Spleen (tissue), 13 donors: ENCODE measurements at places on chromosomes 7 and 10. TPM values are rescaled to one million over a fixed set of nuclear protein-coding genes. Genes with fewer than 3 reads are reported as not detected.

APBB1IP gene
- 24.9 TPM for polyA plus RNA-seq

ZC3HAV1L gene
- 0.93 TPM for polyA plus RNA-seq

CDC14C gene
- polyA plus RNA-seq: not detected

COBL gene
- 0.80 TPM for polyA plus RNA-seq

PHYHIPL gene
- 0.03 TPM for polyA plus RNA-seq

AGMO gene
- 0.03 TPM for polyA plus RNA-seq

- no peak for DNase-seq
- no peaks in the 10 kb centered on the region for H3K36me3 ChIP-seq
- no peaks in the 10 kb centered on the region for H3K27me3 ChIP-seq
Measured at GRCh38 chr10:77774940-77775391, 137.4 kb upstream of the KCNMA1 start.

GRCh38 chr7:7920481-7920880 is 48.1 kb upstream of the GLCCI1 start:
- no peaks in the 10 kb centered on the region for H3K27me3 ChIP-seq
- H3K36me3 ChIP-seq: no peaks in the 10 kb centered on the region
- H3K27ac ChIP-seq: no peak overlapping the region

DNA sequence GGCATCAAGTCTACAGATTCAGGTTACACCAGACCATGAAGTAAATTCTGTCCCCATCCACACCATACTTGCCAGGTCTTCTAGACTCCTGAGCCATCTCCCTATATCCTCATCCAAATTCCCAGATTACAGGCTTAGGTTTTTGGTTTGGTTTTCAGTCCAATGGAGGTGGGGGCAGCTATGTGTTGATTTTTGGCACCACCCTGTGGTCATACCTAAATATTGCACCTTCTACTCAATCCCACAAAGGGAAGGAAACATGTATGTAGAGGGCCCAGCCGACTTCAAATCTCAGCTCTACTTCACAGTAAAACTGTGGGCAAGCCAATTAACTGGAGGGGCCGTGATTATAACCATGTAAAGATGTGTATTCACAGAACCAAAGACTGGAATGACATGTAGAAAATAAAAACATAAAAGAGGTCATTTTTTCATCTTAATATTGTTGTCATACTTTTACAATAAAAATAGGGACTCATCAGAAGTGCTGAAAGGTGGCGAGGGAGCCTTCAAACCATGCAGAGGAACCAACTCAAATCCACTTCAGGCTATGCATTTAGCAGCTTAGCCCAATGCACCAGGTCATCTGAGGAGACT is 19.8 kb downstream of the ERCC6 start:
- peaks cover 93% of the 10 kb centered on the region for H3K36me3 ChIP-seq
- no peak overlapping the region for H3K4me3 ChIP-seq
- DNase-seq: no peak
- no peaks in the 10 kb centered on the region for H3K4me1 ChIP-seq
- no peaks in the 10 kb centered on the region for H3K27me3 ChIP-seq

GRCh38 chr7:116018731-116019130 is 11.8 kb downstream of the TFEC start:
- no peaks in the 10 kb centered on the region for H3K4me1 ChIP-seq
- H3K27ac ChIP-seq: no peak overlapping the region
- H3K27me3 ChIP-seq: no peaks in the 10 kb centered on the region
- H3K36me3 ChIP-seq: no peaks in the 10 kb centered on the region

GRCh38 chr7:105776068-105776790 is 100.2 kb downstream of the ATXN7L1 start:
- no peak overlapping the region for H3K27ac ChIP-seq
- no peaks in the 10 kb centered on the region for H3K36me3 ChIP-seq
- no peaks in the 10 kb centered on the region for H3K4me1 ChIP-seq
- H3K4me3 ChIP-seq: no peak overlapping the region
- DNase-seq: no peak

DNA sequence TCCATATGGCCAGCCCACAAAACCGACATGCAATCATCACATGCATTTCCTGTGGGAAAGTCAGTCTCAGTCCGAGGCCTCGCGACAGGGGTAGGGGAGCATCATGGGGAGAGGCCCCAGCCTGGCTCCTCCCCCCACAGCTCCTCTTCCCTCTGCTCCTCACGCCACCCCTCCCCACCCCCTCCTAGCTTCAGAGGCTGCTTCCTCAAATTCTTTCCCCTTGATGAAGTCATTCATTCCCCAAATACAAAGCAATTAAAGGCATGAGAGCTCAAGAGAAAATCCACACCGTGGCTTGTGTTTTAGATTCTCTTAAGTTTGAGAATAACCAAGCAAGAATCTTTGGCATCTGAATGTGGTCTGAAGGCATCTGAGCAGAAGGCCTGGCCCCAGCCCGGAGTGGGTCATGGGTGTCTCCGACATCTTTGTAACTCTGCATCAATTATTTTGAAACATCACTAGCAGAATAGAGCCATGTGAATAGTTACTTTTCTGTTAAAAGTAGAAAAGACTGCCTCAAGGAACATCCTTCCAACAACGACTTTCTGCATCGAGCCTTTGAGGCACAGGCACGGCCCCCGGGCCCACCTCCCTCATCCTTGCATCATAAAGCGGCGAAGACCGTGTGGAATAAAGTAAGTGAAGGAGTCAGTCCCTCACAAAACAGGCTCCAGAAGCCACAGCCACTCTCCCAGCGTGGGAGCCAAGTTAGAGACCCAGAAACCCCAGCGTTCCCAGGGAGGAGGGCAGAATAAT is 90.9 kb downstream of the DIP2C start:
- H3K4me1 ChIP-seq: no peaks in the 10 kb centered on the region
- DNase-seq: no peak
- H3K27me3 ChIP-seq: peaks cover 4% of the 10 kb centered on the region
- no peak overlapping the region for H3K27ac ChIP-seq

- no peak overlapping the region for H3K27ac ChIP-seq
- no peaks in the 10 kb centered on the region for H3K27me3 ChIP-seq
- no peak overlapping the region for H3K4me3 ChIP-seq
- H3K4me1 ChIP-seq: no peaks in the 10 kb centered on the region
Measured at GRCh38 chr10:113469796-113470195, 83.1 kb upstream of the HABP2 start.

GRCh38 chr7:129780974-129781927 is 169.7 kb downstream of the NRF1 start:
- H3K27ac ChIP-seq: no peak overlapping the region
- DNase-seq: peak; percentile 70
- H3K4me3 ChIP-seq: no peak overlapping the region
- peaks cover 98% of the 10 kb centered on the region for H3K27me3 ChIP-seq
- H3K4me1 ChIP-seq: peaks cover 91% of the 10 kb centered on the region

DNA sequence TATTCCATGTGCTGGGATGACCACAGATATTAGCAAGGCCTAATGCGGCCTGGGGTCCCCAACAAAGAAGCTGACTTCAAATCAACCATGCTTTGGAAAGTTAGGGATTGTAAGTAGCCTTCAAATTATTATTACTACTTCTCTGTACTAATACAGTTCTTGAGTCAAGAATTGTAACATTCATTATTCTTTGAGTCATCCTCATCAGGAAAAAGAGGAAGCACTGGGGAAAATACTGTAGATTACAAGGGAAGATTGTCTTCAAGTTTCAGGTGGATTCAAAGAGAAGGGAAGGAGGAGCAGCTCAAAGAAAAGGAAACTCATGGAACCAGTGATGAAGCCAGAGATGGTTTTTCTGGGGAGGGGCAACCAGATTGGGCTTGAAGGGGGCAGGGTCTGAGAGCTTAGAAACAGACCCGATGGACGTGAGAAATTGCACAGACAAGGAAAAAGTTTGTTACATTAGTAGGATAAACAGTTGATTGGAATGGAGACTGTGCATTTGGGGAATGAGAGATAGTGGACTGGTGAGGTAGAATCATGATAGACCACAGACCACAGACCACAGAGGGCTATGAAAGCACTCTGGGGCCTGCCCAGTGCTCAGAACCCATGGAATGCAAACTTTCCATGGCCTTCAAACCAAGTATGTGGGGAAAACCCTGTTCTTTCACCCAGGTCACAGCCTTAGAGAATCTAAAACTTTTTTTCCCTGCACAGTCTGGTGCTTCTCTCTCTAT is 209.9 kb downstream of the ZNF365 start:
- H3K27me3 ChIP-seq: no peaks in the 10 kb centered on the region
- no peak overlapping the region for H3K4me3 ChIP-seq
- H3K36me3 ChIP-seq: no peaks in the 10 kb centered on the region
- no peaks in the 10 kb centered on the region for H3K4me1 ChIP-seq
- H3K27ac ChIP-seq: no peak overlapping the region
- no peak for DNase-seq

- H3K27me3 ChIP-seq: no peaks in the 10 kb centered on the region
- no peak for DNase-seq
- no peak overlapping the region for H3K27ac ChIP-seq
- no peak overlapping the region for H3K4me3 ChIP-seq
- H3K4me1 ChIP-seq: no peaks in the 10 kb centered on the region
Measured at GRCh38 chr10:89808842-89809241, 107.5 kb downstream of the KIF20B start.

DNA sequence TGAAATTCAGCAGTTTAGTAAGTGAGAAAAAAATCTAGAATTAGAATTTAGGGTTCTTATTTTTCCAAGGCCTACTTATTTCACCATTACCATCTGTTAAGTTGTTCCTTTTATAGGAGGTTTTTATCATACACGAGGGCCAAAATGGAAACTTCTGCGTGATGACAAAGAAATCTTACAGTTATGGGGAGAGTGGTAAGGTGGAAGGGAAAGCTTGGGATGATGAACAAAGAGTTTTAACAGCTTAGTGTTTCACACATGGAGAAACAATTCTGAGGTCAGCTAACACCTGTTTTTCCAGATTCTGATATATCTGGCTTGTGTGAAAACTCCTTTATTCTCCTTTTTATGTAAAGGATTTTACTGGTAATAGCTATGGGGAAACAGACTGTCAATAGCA is 49.8 kb upstream of the SEMA3C start:
- no peaks in the 10 kb centered on the region for H3K27me3 ChIP-seq
- no peaks in the 10 kb centered on the region for H3K36me3 ChIP-seq
- no peak for DNase-seq

DNA sequence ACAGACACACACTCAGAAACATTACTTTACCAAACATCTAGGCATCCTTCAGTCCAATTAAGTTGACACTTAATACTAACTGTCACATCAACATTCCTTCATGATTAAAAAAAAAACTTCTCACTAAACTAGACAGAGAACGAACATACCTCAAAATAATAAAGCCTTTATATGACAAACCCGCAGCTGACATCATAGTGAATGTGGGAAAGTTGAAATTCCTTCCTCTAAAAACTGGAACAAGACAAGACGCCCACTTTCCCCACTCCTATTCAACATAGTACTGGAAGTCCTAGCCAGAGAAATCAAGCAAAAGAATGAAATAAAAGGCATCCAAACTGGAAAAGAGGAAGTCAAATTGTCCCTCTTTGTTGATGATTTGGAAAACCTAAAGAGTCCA is 96.9 kb upstream of the PPP1R9A start:
- DNase-seq: no peak
- no peaks in the 10 kb centered on the region for H3K4me1 ChIP-seq
- H3K27me3 ChIP-seq: no peaks in the 10 kb centered on the region
- H3K4me3 ChIP-seq: no peak overlapping the region

DNA sequence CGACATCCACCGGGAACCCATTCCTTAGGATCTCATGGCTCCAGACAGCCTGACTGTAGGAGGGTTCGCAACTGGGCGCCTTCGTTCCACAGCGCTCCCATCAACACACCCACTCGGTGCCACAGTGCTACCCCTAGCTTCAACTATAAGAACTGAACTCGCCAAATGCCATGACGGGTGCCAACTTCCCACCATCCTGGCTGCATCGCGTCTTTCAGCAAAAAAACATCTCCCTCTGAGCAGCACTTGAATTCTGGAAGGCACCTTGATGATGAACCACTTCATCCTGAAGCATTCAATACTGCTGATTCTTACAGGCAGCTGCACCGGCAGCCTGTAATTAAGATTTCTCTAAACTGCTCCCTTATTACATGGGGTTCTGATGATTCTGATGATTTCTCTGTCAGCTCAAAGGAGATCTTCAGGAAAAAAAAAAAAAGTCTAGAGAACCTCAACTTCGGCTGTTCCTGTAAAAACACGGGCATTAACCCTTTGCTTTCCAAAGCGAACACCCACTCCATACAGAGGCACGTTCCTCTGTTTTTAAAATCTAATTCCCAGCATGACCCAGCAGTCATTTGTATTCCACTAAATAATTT is 1.3 kb downstream of the CYTH3 start:
- H3K36me3 ChIP-seq: no peaks in the 10 kb centered on the region
- H3K4me1 ChIP-seq: peaks cover 6% of the 10 kb centered on the region
- no peaks in the 10 kb centered on the region for H3K27me3 ChIP-seq
- DNase-seq: peak; percentile 80

DNA sequence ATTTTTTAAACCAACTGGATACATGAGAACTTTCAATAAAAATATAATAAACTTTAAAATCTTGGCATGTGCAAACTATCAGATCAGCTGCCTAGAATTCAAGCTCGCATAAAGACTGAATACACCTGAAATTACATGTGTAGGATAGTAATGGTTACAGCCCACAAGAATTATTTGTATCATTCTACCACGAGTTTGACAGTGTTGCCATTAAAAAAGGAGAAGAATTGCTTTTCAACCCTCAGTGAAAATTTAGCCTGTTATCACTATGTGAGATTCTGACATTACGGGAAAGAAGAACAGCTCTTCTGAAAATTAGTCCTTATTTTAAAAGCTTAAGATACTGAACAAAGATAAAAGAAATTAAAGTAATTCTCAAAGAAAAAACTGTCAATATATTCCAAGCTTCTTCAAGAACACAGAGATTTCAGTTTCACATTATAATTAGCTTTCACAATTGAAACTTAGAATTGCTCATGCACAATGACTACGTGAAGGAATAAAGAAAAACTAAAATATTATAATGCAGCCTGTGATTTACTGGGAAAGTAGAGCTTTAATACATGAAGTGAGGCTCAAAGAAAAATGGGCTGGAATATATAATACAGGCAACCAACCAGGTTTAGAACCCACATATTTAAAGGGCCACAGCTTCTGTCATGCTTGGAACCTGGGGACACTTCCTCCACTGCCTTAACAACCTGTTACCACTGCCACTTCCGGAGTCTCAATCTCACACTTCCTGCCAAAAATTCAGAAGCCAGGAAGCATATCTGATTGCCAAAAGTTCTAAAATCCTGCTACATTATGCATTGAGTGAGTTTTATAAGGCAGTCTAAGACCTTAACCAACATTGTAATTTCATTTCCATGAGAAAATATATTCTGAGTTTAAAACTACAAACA is 23.2 kb downstream of the TPK1 start:
- peak overlapping the region; percentile 70 for H3K27ac ChIP-seq
- H3K4me1 ChIP-seq: peaks cover 10% of the 10 kb centered on the region
- DNase-seq: no peak
- H3K27me3 ChIP-seq: no peaks in the 10 kb centered on the region
- no peak overlapping the region for H3K4me3 ChIP-seq

- peaks cover 55% of the 10 kb centered on the region for H3K36me3 ChIP-seq
- no peak overlapping the region for H3K27ac ChIP-seq
- no peaks in the 10 kb centered on the region for H3K27me3 ChIP-seq
- DNase-seq: no peak
Measured at GRCh38 chr10:49162761-49163310, 25.4 kb downstream of the TMEM273 start.

DNA sequence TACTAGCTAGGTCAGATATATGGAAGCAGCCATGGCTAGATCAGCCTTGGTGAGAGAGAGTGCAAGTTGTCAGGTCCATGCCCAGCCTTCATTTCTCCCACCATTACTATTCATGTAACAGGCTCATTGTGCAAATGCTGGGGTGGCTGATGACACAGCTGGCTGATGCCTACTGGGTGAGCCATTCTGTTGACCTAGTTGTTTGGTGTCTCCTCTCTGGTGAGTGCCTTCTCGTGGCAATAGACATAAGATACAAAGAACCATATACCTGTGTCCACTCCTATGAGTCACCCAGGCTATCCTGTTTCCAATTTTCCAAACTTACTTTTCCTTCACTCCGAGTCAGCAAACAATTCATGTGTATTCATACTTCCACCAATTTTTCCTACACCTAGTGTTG is 46.0 kb downstream of the ZNF25 start:
- H3K36me3 ChIP-seq: no peaks in the 10 kb centered on the region
- no peak overlapping the region for H3K27ac ChIP-seq
- H3K4me1 ChIP-seq: no peaks in the 10 kb centered on the region
- H3K27me3 ChIP-seq: no peaks in the 10 kb centered on the region
- no peak overlapping the region for H3K4me3 ChIP-seq
